Common myeloid progenitor, CD34-positive (primary cell): ENCODE measurements at places on chromosomes 6 and 20.
A peak's percentile ranks its signal among the peaks of the same experiment; 100 is the strongest.

GRCh38 chr20:13441388-13441787 is 197.3 kb downstream of the TASP1 start:
- DNase-seq, result no peak

DNA sequence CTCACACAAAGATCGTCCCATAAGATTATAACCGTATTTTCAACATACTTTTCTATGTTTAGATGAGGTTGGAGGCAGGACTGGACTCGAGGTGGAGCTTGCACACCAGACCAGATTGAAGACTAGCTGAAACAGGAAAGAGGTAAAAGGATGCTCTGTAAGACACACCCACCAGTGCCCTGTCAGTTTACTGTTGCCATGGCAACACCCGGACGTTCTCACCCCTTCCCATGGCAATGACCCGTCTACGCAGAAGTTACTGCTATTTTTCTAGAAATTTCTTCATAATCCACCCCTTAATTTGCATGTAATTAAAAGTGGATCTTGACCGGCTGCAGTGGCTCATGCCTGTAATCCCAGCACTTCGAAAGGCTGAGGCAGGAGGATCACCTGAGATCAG is 13.6 kb upstream of the SRSF6 start:
- no peak for DNase-seq

DNA sequence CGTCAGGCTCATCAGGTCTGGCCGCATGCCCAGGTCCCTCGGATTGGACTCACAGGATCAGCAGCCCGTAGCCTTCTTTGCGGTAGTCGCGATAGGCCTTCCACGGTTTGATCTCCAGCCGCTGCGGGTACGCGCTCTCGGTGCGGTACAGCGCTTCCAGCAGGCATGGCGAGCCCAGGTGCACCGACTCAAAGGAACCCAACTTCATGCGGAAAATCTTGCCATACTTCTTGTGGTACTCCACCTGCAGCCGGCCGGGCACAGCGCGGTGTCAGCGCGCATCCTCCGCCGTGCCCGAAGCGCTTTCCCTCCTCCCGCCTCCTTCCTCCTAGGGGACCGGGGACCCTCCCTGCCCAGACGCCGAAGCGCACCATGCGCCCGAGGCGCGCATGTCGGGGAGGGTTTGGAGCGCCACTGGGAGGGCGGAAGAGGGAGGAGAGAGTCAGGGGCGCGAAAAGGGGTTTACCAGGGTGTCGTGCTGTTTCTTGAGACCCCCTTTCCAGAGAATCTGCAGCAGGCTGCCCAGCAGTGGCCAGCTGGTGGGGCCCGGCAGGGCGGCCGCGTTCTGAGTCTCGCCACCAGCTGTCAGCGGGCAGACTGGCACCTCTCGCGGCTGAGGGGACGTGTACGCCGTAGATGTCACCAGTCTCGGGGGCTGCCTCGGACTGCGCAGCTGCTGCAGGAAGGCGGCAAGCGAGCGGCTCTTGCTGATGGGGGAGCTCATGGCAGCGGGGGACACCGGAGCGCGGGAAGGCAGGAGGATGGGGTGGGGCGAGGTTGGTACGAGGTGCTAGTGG is 732 bp downstream of the CYP24A1 start:
- DNase-seq, result no peak

GRCh38 chr20:58359441-58359840 is 29.6 kb upstream of the VAPB start:
- DNase-seq, result no peak

GRCh38 chr20:57622579-57623381 is 2.6 kb upstream of the ZBP1 start:
- peak; percentile 49 for DNase-seq

GRCh38 chr6:46935687-46936086 is 13.9 kb upstream of the ADGRF5 start:
- DNase-seq, result no peak

DNA sequence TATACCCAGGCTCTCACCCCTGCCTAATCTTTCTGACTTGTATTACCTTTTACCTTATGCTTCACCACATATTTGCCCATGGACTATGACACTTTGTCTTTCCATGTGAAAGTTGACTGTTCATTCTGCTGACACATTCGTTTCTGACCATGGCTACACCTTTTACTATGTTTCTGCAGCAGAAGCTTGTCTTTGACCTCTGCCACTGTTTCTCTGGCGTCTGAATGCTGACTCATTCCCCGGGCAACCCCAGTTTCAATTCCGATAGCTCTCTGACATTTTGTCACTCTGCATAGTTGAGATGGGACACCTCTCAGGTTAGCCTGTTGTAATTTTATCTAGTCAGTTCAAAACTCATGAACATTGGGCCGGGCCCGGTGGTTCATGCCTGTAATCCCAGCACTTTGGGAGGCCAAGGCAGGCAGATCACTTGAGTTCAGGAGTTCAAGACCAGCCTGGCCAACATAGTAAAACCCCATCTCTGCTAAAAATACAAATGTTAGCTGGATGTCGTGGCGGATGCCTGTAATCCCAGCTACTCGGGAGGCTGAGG is 50.7 kb downstream of the SLC26A8 start:
- no peak for DNase-seq

DNA sequence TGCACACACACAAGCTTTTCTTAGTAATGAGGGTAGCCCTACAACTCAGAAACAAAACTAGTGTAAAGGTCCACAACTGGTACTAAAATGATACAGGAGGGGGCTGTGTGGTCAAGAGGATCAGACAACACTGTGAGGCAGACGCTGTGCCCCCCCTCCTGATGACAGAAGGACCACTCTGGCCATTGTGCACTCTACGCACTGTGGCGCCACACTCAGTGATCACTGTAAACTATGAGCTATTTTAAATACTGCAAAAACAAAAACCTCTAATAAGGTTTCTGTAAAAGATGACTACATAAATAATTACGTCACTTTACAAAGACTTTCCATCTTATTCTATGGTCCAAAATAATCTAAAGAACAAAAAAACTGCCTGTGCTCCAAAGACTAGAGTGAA is 96.1 kb downstream of the SLC23A2 start:
- DNase-seq, result no peak

GRCh38 chr20:22533823-22534751 is 50.3 kb downstream of the FOXA2 start:
- DNase-seq, result no peak

- no peak for DNase-seq
These were observed 116.2 kb downstream of the ISM1 start for GRCh38 chr20:13337090-13337784.

GRCh38 chr6:111757342-111757741 is 115.9 kb downstream of the FYN start:
- no peak for DNase-seq

DNA sequence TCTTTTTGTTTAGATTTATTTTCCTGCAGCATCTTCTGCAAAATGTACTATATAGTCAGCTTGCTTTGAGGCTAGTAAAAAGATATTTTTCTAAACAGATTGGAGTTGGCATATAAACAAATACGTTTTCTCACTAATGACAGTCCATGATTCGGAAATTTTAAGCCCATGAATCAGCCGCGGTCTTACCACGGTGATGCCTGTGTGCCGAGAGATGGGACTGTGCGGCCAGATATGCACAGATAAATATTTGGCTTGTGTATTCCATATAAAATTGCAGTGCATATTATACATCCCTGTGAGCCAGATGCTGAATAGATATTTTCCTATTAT is 3.2 kb downstream of the FOXC1 start:
- no peak for DNase-seq

GRCh38 chr6:20811109-20811761 is 277.0 kb downstream of the CDKAL1 start:
- peak; percentile 56 for DNase-seq

- DNase-seq, result peak; percentile 90
These were observed 70.8 kb upstream of the RIPOR2 start for GRCh38 chr6:25006565-25007001.

GRCh38 chr6:4656106-4656505 is 120.1 kb upstream of the CDYL start:
- no peak for DNase-seq

GRCh38 chr6:136793363-136793762 is 1.1 kb upstream of the MAP3K5 start:
- peak; percentile 56 for DNase-seq

- no peak for DNase-seq
These were observed 14.2 kb downstream of the GFRA4 start for GRCh38 chr20:3648951-3649350.

GRCh38 chr6:43952746-43953145 is 174.5 kb downstream of the MRPL14 start:
- DNase-seq, result no peak

GRCh38 chr6:17224056-17224455 is 57.1 kb upstream of the RBM24 start:
- DNase-seq, result no peak

DNA sequence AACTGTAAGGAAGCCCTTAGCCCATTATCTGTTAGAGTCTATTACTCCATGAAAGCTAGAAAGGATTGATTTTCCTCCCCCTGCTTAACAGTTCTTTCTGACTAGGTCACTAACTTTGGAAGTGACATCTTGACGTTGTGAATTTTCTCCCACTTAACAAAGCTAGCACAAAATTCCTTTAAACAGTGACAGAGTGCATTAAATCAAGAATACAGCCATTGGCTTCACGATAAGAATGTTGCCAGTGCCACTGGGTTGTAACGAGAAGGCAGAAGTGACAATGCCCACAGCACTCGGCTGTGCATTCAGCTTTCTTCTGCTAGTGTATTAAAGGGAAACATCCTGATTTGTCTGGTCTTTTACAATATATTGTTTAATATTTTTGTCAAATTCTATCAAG is 182.7 kb upstream of the DTNBP1 start:
- DNase-seq, result no peak

- no peak for DNase-seq
These were observed 41.3 kb downstream of the EDN1 start for GRCh38 chr6:12331474-12331873.

DNA sequence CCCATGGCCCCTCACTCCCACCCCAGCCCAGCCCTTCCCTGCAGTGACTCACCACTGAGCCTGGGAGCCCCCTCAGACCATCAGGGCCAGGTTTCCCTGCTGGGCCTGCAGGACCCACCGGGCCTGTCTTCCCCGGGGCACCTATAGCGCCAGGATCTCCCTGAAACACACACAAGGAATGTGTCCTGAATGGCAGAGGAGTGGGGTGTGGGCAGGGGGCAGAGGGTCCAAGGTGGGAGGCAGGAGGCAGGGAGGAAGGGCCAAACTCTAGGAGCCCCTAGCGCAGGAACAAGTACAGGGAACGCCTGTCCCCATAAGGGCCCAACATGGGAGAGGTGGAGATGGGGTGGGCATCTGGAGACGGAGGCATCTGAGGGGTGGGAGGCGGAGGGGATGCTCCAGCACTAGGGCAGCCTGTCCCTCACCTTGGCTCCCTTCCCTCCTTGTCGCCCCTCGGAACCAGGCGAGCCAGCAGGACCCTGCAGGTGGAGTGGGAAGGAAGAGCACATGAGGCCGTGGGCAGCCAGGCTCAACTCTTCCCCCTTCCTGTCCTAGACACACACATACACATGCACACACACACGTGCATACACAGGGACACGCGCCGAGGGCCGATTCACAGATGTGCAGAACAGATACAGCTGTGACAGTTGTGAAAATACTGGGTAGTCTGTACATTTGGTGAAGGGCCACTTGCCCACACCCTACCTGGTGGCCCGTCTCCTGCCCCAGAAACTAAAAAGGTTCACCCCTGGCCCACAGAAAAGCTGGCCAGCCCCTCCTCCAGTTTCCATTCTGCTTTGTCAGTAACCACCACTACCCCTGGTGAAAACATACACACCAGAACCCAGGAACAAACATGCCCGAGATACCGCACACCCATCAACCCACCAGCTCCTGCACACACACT is 24.6 kb downstream of the COL11A2 start:
- no peak for DNase-seq

- no peak for DNase-seq
These were observed at the start of gene ACSS2 for GRCh38 chr20:34876406-34877282. Gene ACSS2, plus strand, starts transcription at chr20:34876612. Its CDS starts 34 bp downstream, at chr20:34876646.

GRCh38 chr6:153063936-153064335 is 61.4 kb upstream of the MTRF1L start:
- no peak for DNase-seq
